ENCODE measurements at places on chromosomes 5 and 9.
A peak's percentile ranks its signal among the peaks of the same experiment; 100 is the strongest.

GRCh38 chr9:4243877-4244812 lies 55.7 kb downstream of the GLIS3 start:
- DNase-seq, result no peak

- DNase-seq, result no peak
These were observed 10.5 kb downstream of the NPR3 start for GRCh38 chr5:32721626-32722025.

GRCh38 chr5:7396713-7397454 lies 946 bp downstream of the ADCY2 start:
- peak; percentile 62 for DNase-seq

DNA sequence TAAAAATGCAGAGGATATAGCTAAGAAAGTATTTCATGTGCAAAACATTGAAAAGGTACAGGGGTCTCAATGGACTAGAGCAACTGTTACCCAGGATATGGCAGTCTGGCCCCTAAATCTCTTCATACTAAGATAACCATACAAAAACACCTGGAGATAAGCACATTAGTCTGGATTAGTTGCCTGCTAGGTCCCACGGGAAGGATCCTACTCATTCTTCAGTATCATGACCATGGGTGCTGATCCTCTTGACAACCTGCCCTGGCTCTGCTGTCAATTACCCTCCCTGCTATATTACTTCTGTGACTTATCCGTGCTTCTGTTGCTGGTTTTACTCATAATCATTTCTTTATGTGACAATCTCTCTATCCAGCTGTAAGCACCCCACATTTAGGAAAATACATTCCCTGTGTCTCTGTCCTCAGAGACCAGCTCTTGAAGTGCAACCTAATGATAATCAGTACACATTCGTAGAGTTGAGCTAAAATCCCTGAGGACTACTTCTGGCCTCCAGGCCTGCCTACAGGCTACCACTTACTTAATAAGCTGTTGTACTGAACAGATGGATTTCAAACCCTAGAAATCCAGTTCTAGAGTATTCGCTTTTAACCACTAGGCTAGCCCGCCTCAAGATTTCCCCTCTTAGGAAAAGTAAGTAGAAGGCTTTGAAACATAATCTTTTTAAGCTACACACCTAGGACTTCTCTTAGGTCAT lies 190.5 kb upstream of the OR13F1 start:
- no peak for DNase-seq

DNA sequence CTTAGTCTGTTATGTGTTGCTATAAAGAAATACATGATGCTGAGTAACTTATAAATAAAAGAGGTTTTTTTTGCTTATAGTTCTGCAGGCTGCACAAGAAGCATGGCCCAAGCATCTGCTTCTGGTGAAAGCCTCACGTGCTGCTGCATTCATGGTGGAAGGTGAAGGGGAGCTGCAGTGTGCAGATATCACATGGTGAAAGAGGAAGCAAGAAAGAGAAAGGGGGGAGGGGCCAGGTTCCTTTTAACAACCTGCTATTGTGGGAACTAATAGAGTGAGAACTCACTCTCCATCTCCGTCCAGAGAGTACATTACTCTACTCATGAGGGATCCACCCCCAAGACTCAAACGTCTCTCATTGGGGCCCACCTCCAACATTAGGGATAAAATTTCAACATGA lies 12.5 kb upstream of the PARP8 start:
- DNase-seq, result no peak

DNA sequence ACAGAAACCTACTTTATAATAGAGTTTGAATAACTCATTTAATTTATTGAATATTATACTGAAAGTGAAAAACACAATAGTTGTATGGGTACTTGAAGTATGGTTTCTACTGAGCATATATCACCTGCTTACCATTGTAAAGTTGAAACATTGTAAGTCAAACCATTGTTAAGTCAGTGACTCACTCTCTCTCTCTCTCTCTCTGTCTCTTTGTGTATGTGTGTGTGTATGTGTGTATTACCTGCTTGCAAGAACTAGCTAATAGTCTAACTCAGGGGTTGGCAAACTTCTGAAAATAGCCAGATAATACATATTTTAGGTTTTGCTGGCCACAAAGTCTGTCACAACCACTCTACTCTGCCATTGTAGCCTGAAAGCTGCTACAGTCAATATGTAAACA lies 564.3 kb upstream of the ZNF608 start:
- DNase-seq, result no peak

DNA sequence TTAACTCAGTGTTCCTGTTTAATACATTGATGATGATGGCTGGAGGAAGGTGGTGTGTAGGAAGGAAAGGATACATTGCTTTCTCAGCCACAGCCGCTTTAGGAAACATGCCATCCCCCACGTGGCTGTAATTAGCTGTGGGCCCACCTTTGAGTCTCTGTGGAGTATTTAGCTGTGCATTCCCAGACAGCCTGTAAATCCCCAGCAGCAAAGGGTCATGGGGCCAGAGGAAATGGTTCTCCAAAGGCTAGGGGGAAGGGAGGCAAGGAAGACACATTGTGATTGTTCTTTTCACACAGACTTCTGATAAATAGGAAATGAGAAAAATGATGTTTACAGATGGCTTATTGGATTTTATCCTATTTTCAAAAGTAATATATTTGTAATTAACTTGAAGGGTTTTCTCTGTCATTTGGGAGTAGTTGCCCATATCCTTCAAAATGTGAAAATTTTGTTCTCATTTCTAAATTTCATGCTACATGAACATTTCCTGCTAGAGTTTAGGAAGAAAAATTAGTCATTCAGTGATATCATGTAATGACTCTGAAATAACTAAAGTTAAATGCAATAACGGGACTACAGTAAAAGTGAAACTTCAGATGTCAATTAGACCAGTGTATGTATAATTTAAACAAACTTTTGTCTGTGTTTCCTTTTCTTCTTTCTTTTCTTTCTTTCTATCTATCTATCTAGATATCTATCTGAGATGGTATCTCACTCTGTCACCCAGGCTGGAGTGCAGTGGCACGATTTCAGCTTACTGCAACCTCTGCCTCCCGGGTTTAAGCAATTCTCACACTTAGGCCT lies 24.3 kb upstream of the F2R start:
- DNase-seq, result no peak

DNA sequence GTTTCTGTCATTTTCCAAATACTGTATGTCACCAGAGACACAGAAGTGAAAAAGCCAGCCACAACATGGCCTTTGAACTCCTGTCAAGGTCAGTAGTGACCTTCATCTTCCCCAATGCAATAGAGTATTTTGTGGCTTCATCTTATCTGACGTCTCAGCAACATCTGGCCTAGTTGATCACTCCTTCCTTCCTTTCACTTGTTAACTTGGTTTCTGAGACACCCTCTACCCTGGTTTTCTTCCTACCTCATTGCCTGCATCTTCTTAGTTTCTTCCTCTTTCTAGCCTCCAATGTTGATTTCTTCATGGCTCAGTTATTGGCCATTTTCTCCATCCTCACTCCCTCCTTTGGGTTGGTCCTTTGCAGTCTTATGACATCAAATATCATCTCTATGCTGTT lies 36.3 kb downstream of the GLIS3 start:
- DNase-seq, result no peak

DNA sequence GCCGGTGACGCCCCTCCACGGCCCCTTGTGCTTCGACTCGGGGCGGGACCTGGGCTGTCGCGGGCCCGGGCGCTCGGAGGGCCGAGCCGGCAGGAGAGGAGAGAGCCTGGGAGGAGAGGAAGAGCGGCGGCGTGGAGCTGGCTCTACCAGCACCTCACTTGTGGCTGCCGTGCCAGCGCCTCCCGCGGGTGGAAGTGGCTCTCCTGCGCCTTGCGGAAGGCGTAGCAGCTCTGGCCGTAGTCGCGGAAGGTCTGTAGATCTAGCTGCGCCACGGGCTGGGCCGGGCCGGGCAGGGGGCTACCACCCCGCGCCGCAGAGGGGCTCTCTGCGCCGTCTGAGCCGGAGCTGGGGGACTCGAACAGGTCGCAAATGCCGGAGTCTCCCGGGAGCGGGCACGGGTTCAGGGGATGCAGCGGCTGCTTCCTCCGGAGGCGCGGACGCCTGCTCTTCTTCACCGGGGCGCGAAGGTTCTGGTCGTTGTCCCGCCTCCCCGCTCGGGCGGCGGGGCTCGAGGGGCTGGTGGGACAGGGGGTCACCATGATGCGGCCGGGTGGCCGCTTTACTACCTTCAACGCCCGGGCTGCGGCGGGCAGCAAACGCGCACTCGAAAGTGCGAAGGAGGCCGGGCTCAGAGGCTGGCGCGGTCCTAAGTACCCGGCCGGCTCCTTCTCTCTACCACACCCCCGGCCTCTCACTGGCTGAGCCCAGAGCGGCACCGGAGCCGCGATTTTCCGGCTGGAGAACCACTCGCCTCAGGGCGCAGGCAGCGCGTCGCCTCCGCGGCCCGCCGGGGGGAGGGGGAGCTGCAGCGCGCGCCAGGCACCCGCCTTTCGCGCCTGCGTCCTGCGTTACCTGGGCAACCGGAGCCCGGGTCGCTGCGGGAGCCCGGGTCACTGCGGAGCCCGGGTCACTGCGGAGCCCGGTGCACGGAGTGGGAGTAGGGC lies at the start of gene CCNO:
TSS of gene CCNO (minus strand) at position 624 of the 944 bp plus-strand sequence. CDS start at position 539, 85 bp downstream.
- no peak for DNase-seq

GRCh38 chr5:131303537-131303936 lies 39.7 kb downstream of the CDC42SE2 start:
- no peak for DNase-seq

DNA sequence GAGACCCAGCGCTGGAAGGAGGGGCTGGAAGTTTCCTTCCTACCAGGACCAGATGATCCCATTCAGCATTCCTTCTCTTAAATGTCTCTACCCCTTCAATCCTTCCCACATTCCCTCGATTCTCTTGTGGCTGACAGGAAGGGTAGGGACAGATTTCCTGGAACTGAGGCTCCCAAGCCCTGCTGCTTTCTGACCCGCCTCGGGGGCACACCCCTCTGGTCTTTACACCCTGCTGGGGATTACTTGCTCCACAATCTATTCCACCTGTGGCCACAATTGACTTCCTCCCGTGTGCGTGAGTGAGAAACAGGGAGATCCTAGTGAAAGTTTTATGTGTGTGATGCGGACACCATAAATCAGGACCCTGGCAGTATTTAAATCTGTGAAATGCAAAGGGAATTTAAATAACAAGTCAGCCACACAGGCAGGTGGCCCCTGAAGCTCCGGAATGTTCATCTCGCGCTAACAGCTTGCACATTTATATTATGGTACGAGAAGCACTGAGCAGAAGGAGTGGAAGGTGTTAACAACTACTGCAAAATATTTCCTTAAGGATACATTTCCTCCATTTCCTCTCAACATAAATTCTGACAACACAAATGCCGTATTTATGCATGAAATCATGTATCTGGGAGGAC lies 237.5 kb downstream of the SLIT3 start:
- DNase-seq, result no peak

GRCh38 chr9:119418721-119419120 lies 49.5 kb upstream of the BRINP1 start:
- DNase-seq, result no peak

- no peak for DNase-seq
These were observed 404.8 kb downstream of the TLR4 start for GRCh38 chr9:118108971-118109370.

DNA sequence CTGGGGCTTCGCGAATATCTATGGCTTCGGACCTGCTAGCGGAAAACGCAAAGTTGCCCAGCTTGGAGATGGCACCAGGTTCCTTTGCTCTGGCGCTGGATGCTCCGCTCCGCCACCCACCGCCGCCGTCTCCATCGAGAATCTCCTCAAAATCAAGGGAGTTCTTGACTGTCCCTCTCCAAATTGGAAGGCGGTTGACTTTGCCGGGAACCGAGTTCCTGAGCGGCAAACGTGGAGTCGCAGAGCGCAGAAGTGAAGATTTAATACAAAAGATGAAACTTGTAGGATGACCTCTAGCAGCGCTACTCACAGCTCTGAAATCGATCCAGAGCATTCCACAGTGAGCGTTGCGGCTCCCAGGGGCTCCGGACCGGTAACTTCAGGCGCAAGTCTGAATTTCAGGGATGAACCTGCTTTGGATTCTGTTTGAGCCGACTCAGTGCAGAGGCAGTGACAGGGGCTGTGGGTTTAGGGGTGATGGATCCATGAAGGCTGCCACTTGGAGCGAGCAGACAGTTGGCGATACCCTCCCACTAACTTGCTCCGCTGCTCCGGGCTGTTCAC lies 1641.5 kb upstream of the C9orf72 start:
- DNase-seq, result no peak

DNA sequence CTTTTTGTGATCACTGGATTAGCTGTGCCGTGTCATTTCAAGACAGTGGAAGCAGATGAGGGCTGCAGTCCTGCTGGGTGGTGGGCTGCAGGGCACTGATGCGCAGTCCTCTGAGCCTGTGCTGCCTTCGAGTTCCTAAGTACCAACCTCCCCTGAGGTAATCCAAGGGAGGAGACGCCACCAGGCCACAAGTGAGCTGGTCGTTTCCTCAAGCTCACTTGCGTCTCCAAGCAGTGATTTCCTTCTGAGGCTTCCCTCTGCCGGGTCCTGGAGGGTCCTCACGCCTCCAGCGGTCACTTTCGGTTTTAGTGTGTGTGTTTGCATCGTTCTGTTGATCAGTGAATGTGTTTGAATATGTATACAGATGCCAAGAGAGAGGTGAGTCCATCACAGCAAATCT lies 115.7 kb downstream of the TRIO start:
- DNase-seq, result no peak

DNA sequence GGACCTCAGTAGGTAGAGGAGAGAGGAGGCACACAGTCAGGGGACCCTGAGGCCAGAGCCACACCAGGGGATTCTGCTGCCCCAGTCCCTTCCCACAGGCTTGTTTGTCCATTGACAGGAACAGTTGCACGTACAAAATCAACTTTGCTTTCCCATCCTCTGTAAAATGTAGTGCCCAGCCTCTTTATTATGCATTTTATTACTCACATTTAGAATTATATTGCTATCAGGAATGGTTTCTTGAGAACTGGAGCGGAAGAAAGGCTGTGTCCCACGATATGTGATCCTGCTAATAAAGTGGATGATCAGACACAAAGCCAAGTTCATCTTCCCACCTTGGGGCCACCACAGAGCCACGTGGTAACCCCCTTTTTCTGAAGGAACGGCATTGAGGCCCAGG lies 277.4 kb downstream of the FANCC start:
- DNase-seq, result no peak

- DNase-seq, result no peak
These were observed 92.1 kb downstream of the UBAP2 start for GRCh38 chr9:33956544-33956943.

DNA sequence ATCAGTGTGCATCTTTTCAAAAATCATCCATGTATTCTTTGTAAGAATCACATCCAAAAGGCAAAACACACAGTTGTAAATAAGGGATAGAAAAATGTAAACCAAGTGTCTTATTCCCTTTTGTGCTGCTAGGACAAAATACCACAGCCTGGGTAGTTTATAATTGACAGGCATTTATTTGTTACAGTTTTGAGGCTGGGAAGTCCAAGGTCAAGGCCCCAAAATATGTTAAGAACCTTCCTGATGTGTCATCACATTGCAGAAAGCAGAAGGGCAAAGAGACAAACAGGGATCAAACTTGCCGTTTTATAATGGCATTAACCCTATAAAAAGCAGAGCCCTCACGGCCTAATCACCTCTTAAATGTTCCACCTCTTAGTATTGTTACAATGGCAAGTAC lies 364.8 kb downstream of the MED10 start:
- DNase-seq, result no peak

- DNase-seq, result peak; percentile 36
These were observed 3.3 kb downstream of the SLC46A2 start for GRCh38 chr9:112887381-112887780.

GRCh38 chr5:1555011-1555807 lies 31.4 kb upstream of the LPCAT1 start:
- DNase-seq, result no peak

Data from pons (tissue), 1 donor.